ENCODE measurements at places on chromosomes 5 and 9.

GRCh38 chr5:83548581-83548980 is 77.0 kb downstream of the VCAN start:
- no peak for DNase-seq

- no peak for DNase-seq
These were observed 86.6 kb downstream of the GNA14 start for GRCh38 chr9:77561331-77562018.

GRCh38 chr9:126472948-126473298 is 140.8 kb upstream of the LMX1B start:
- no peak for DNase-seq

DNA sequence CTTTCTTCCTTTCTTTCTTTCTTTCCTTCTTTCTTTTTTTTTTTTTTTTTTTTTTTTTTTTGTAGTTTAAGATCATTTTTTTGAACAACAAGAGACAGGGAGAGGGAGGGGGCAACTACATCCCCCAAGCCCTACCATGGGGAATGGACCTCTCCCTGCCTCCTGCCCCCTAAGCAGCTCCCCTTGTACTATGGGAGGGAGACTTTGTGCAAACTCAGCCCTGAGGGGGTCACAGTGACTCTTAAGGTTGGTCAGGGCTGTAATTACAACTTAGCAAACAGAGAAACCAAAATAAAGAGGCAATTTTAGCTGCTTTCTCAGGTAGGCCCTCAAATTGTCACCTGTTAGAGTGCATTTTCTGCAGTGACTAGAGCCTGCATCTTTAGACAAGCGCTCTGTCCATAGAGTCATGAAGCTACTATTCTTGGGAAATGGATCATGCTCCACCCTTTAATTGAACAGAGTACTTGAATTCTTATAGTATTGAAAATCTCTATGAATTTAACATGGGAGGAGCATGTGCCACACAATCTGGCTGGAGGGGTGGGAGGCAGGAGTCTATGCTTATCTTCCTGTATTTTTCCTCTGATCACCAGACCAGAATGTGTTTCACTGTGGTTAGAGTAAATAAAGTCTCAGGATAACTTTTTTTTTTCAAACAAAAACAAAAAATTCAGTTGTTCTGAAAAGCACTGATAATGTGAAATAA is 24.3 kb upstream of the PIK3R1 start:
- no peak for DNase-seq

GRCh38 chr5:81214848-81215247 is 18.3 kb upstream of the CKMT2 start:
- no peak for DNase-seq

DNA sequence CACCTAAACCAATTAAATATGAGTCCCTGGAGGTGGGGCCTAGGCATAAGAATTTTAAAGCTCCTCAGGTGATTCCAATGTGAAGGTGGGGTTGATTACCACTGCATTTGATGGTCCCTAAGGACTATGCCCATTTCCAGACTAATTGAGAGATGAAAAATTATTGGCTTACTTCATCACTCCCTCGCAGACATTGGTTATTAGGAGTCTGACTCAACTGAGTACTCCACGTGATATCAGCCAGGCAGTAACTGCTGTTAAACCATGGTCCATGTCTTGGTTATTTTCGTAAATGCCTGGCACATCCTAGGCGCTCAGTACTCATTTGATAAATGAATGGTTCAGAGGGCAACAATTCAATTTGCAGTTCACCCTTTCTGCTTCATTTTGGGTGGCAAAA is 54.5 kb downstream of the PUM3 start:
- no peak for DNase-seq

DNA sequence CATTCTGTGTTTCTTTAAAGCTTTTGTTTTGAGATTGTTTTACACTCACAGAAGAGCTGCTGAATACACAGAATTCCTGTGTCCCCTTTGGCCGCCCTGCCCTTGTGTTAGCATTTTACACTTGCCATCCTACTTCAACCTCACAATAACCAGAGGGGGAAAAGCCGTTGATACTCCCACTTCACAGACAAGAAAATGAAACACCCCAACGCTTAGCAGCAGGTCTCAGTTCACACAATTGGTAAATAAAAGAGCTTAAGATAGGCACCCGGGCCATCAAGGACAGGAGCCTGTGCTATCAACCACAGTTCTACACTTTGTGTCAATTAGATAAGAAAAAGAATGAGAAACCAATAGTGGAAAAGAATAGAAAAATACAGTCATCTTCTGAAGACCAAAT is 178.0 kb downstream of the SYK start:
- no peak for DNase-seq

- no peak for DNase-seq
These were observed 293.4 kb downstream of the ARRDC3 start for GRCh38 chr5:91089758-91090157.

DNA sequence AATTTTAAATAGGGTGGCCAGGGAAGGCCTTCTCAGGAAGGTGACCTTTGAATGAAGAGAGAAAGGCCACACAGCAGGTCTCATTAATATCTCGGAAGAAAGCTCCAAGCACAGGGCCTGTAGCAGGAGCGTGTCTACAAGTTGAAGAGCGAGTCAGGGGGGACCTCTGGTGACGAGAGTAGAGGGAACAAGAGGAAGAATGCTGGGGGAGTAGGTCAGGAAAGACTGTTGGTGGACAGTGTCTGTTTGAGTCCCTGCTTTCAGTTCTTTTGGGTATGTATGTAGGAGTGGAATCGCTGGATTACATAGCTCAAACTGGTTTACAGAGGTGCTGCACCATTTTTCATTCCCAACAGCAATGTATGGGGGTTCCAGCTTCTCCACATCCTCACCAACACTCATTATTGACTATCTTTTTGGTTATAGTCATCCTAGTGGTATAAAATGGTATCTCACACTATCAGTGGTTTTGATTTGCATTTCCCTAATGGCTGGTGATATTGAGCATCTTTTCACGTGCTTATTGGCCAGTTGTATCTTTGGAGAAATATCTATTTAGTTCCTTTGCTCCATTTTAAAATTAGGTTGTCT is 55.8 kb downstream of the NUP214 start:
- no peak for DNase-seq

DNA sequence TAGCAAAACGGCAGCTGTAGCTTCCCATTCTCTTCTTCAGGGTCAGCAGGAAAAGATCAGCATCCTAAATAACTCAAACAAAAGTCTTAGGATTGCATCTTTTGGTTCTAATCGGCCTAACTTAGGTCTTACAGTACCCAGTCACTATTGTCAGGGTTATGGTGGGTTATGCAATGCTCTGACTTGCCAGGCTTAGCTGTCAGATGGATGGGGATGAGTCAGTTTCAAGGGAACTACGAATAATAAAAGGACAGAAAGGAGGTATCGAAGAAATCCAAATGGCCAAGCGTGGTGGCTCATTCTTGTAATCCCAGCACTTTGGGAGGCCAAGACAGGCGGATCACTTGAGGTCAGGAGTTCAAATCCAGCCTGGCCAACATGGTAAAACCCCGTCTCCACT is 46.5 kb downstream of the PPP1R2B start:
- no peak for DNase-seq

DNA sequence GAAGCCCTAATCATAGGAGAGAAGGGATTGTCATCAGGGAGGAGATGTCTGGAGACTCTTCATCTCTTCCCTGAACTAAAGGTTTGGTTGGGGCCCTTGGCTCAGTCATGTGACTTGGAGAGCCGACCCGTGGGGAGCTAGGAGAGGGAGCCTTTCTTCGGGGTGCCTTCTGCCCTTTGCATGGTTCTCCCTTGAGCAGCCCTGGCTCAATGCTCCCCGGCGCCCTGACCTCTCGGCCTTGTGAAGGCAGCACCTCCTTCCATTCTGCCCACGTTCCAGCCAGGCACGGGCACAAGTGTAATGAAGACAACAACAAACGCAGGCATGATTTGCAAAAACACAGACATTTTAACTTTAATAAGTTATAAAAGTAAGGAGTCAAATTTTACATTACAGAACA is 50.4 kb downstream of the ZNF354C start:
- DNase-seq, result no peak

DNA sequence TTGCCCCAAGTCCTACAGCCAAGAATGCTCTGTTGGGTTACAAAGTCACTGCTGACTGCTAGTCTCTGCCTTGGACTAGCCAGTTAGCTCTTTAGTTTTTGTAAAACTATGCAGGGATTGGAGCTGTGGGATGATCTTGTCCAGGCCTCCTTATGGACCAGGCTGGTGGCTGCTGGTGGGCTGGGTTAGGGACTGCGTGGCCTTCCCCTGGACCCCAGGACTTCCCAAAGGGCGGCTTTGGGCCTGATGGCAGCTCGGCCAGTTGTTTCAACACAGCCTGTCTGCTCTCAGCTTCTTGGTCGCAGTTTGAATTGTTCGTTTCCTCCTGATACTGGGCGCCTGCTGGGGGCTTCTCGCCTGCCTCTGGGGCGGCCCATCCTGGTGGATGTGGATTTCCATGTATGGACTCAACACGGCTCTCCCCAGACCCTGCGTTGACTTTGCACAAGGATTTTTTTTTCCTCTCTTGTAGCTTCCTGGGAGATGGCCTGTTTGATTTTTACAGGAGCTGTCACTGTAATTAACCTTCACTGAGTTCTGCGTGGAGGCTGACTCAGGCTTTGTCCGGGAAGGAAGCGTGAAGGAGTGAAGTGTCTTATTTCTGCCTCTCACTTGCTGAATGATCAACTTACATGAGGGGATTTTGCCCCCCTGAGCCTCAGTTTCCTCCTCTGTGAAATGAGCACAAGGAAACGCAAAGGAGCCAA is 91.9 kb upstream of the NEURL1B start:
- DNase-seq, result no peak

- no peak for DNase-seq
These were observed 58.4 kb downstream of the HABP4 start for GRCh38 chr9:96508227-96508940.

GRCh38 chr9:86700629-86701028 is 246.7 kb downstream of the GAS1 start:
- no peak for DNase-seq

DNA sequence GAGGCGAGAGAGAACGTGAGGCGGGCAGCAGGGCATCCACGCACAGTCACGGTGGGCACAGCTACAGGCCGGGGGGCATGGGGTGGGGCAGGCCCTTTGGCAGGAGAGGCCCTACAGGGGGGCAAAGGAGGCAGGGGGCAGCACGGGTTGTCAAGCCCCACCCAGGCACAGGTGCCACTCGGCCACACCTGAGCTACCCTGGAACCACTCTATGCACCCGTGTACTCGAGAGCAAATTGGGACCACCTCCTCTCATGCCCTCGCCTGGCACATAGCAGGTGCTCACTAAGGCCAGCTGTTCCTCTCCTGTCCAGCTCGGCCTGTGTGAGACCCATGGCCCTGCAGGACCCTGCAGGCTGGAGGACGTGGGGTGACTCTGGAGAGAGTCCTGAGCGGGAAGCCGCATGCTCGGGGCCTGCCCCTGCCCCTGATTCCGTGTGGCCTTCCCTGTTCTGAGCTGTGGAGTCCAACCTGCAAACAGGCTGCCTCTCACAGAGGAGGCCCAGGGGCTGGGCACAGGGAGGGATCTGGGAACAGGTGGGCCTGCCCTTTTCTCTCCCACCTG is 31.4 kb upstream of the SARDH start:
- DNase-seq, result no peak

DNA sequence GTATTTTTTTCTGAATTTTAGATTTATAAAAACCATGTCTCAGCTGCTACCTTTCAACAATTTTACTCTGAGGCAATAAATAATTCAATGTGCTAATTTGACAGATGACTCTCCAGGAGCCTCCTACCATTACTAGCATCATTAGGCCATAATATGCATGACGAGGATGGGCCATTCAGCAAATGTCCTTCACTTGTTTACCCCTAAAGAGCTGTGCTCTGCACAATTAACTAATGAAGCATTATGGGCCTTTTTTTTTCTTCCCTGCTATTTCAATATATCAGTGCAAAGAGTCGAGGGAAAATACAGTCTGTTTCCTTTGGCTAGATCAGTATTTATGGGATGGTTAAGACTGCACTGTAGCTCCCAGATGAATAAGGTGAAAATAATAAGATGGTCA is 627.2 kb downstream of the ISL1 start:
- no peak for DNase-seq

DNA sequence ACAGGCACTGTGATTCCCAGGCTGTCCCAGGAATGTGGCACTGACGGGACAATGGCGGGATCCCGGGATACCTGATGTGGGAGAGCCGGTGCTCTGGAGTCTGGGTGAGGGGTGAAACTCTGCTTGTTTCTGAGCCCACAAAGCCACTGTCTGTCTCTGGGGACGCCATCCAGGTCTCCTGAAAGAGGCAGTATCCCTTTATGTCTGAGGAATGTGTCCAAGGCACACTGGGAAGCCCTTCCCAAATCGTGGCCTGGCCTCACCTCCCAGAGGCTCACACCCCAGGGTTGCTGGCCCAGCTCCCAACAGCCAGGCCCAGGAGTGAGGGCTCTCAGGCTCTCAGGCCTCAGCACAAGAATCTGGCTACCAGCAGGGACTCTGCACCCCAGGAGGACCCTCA is 27.1 kb downstream of the ORM2 start:
- DNase-seq, result no peak

DNA sequence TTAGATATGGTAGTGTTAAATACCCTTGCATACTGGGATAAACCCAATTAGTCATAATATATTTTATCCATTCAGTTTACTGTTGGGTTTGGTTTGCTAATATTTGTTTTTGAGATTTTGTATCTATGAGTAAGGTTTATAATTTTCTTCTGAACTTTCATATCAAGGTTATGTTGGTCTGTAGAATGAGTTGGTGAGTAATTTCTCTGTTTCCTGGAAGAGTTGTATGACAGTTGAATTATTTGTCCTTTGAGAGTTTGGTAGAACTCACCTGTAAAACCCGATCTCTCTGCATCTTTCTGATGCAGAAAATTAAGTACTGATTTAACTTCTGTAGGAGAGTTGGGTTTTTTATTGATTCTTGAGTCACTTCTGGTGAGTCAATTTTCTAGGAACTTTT is 20.4 kb downstream of the DDX4 start:
- no peak for DNase-seq

DNA sequence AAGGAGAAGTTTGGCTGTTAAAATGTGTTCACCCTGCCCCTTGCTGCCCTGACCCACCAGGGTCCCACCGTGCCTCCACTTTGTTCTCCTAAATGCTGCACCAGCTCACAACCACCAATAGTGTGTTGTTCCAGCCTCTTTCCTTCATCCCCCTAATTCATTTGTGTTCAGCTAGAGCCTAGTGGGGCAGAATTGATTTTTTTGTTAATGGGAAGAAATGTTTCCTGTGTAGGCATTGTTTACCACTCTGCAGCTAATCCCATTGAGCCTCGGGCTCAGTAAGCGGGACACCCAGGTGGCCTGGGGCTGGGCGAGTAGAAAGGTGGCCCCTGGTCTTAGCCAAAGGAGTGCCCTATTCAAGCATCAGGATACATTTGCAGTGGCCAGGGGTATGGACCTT is 127.6 kb downstream of the MVB12B start:
- no peak for DNase-seq

- no peak for DNase-seq
These were observed 240.2 kb downstream of the IRX1 start for GRCh38 chr5:3835811-3836210.

DNA sequence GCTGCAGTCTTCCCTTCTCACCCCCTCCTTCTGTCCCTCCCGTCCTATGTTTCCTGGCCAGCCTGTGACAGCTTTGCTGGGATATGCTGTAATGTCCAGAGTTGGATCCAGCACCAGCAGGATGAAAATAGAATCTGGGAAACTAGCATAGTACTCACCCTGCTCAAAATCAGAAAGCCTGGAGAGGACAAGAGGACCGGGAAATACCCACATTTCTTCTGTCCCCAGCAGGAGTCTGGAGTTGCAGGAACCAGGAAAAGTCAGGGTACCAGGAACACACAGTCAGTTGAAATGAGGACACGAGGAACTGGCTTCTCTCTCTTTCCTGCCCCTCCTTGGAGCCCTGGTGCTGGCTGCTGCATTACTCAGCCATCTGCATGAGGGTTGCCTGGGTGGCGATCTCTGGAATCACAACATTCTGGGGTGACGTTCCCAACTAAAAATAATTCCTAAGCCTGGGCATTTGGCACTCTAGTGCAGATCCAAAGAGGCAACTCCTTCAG is 59.6 kb upstream of the NFIL3 start:
- no peak for DNase-seq
